NCI-H510A treated with DMSO at 0.1 percent for 48 hours (cell line): ENCODE measurements at places on chromosomes 7 and 10.

DNA sequence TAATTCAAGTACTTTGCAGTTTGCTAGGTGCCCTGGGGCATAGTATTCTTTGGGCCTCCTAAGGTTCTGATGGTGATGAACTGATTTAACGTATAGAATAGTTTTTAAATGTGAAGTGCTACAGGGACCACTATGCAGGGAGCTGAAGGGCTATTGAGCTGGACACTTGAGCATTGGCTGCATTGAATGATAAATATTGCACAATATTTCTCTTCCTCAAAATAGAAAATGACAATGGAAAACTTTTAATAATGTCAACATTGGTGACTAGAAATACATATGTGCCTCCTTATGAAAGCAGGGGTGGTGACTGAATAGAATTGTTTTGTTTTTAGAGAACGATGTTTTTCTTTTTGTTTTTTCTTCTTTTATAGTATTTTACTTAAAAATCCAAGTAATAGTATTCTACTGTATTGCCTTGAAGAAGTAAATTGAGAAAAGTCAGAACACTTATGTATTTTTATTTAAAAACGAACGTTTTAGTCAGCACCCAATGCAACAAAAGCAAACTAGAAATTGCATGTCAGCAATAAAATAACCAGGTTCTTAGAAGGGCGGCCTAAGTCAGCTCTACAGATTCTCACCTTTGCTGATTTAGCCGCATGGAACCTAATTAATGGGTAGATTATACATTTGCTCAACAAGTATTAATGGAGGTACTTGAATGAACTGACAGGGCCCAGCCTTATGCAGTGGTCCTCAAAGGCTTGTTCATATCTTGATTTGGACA is 244.0 kb upstream of the KLF6 start:
- DNase-seq = peak; percentile 21

DNA sequence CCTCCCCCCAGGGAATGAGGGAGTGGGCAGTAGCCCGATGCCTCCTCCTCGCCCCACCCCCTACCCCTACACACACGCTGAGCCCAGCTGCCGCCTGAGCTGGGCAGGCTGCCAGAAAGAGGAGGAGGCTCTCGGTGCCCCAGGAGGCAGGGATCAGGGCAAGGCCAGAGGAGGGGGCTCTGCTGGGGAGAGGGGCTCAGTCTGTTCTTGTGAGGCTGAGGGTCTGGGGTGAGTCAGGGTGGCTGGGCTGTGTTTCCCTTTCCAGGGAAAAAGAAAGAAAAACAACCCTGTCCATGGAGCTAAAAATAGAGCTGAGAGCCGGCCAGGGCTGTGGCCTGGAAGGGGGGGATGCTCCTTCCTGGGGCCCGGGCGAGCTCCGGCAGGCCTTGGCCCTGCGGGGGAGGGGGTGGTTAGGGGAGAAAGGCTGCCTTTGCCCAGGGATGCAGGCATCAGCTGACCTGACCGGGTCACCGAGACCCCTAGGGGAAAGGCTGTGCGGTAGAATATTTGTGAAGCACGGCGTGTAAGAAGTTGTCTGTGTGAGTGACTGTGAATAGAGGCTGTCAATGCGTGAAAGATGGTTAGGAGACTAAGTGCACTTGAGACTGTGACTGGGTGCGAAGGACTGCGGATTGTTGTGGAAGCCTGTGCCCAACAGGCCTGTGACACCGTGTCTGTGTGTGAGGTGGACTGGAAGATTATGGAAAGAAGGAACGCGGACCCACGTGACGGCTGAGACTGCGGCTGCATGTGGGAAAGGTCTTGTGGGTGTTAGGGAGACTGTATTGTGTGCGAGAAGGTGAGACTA is 1.2 kb upstream of the LZTS2 start:
- DNase-seq = peak; percentile 88

GRCh38 chr7:128014811-128015210 is 16.4 kb downstream of the LRRC4 start:
- DNase-seq = peak; percentile 29

- DNase-seq = no peak
Observed at GRCh38 chr7:118079369-118079768, 104.6 kb upstream of the LSM8 start.

GRCh38 chr10:97736403-97736901 is 476 bp upstream of the ZFYVE27 start:
- DNase-seq = no peak

- DNase-seq = no peak
Observed at GRCh38 chr10:114556236-114557122, 101.6 kb downstream of the ABLIM1 start.

GRCh38 chr7:91302794-91303193 is 38.6 kb downstream of the FZD1 start:
- no peak for DNase-seq

DNA sequence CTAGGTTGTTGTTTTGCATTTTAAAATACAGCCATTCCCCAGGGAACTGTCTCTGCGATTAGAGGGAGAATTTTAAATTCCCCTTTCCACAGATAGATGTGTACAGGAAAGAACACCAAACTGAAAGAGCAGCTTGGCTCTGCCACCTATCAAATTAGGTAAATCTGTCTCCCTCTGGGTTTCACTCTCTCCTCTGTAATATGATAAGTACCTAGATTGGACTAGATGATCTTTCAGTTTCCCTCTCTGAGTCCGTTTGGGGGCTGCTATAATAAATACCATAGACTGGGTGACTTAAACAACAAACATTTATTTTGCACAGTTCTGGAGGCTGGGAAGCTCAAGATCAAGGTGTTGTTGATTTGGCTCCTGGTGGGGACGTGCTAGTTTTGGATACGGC is 186.0 kb downstream of the KIF20B start:
- DNase-seq = no peak

GRCh38 chr7:74625446-74625845 is 32.1 kb upstream of the GTF2I start:
- no peak for DNase-seq

DNA sequence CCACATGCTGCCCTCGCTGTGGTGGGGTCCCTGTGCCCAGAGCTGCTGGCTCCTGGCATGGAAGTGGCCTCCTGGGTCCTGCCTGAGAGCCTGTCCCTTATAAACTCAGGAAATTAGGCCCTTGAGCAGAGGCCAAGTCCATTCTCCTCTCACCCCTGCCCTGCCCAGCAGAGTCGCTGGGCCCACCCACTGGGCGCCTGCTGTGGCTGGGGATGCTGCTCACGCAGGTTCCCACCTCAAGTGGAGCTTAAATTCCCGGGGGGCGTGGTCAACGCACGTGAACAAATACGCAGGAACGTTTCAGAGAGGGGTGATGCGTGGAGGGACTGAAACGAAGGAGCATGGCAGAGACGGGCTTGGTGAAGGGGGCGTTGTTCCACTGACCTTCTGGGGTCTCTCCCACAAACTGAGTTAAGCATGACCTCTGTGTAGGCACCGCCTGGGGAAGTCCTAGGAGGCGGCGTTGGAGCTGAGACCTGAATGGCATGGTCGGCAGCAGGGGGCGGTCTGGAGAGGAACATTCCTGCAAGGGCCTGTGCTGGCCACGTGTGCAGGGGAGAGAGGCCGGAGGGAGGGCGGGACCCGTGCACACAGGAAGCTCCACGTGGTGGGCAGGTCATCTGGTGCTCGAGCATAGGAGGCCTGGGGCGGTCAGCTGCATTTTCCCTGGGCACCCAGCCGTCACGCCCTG is 27.9 kb downstream of the FAM20C start:
- no peak for DNase-seq

- peak; percentile 86 for DNase-seq
Observed at GRCh38 chr10:75512203-75512933, 80.9 kb downstream of the LRMDA start.

GRCh38 chr7:19145434-19146115 is 354 bp upstream of the FERD3L start:
- no peak for DNase-seq

- no peak for DNase-seq
Observed at GRCh38 chr7:25752154-25752553, 399.8 kb upstream of the NFE2L3 start.

DNA sequence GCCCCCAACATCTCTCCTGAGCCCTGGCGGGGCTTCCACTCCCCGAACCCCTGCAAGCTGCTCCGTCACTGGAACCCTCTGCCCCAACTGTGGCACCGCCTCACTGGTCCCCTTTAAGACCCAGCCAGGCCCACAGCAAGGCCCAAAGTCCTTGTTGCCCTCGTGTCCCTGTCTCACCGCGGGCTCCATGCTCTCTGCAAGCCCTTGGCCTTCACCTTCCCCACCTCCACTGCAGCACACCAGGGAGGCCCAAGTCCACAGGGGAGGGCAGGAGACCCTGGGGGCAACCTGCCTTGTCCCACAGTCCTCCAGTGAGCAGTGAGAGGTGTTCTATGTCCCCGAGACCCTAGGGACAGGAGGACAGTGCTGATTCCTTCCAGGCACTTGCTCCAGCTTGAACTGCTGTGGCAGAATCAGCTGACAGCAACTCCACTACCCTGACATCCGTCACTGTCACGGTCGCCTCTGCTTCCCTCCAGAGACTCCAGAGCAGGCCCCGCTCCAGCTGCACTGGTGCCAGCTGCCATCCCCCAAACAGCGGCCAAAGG is 105.3 kb downstream of the CYTH3 start:
- DNase-seq = no peak

DNA sequence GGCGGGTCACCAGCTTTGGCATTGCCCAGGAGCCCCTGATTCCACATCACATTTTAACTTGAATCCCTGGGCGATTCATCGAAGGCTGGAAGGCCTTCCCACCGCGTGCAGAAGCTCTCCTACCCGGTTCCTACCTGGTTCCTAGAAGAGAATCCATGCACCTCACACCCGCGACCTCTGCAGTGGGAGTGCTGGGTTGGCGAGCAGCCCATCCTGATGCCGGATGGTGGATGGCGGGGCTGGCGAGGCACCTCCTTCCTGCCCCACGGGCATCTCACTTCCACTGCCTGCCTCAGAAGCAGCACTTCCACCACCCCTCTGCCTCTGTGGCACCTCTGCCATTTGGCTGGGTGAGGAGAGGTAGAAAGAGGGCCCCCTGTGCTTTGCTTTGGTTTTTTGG is 32.0 kb downstream of the NUB1 start:
- DNase-seq = no peak

GRCh38 chr7:66333443-66333842 is 128.3 kb downstream of the TPST1 start:
- DNase-seq = no peak

DNA sequence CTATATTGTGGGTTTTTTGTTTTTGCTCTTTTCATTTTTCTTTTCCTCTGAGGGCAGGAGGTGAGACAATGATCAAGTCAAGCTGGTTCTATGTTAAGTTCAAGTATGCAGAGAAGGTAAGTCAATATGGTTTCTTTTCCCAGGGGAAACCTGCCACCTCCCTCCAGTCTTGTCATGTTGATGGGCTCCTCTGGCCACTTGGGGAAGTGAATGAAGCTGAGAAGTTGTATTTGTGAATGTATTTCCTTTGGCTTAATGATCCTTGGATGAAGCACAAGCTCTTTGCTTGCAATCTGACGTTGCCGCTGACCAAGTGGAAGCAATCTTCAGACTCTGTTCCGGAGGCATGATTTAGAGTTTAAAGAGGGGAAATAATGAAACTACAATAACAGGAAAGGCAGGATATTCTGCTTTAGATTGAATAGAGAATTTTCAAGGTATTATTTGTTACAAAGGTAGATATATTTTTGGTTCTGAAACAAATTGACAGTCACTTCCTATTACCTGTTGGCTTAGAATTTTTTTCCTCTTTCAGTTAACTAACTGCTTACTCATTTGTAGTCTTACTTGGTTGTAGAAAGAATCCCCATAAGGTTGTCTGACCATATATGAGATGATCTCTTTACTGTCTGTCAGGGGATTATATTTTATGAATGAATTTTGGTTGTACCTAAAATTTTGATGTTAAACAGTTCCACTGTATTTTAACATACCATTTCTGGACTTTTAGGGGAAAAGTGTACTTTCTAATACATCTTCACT is 369.6 kb downstream of the AUTS2 start:
- no peak for DNase-seq

GRCh38 chr10:120788771-120789170 is 62.4 kb upstream of the WDR11 start:
- DNase-seq = no peak

DNA sequence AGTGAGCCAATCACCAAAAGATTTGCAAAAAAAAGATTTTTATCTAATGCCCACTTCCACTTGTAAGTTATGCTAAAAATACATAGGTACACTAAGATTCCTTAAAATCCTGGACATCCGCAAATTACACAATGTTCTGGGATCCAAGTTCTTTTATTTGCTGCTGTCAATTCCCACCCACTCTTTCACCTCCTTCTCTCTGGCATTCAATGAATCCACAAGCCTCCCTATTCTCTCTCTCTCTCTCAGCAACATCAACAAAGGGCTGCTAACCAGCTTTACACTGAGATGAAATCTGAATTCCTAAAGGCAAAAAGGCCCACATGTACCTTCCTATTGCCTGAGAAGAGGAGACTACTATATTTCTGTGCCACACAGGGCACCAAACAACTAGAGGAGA is 99.9 kb downstream of the ARMH3 start:
- no peak for DNase-seq
